ENCODE measurements at places on chromosomes 5 and 9. TPM values are rescaled to one million over a fixed set of nuclear protein-coding genes. Genes with fewer than 3 reads are reported as not detected.
A peak's percentile ranks its signal among the peaks of the same experiment; 100 is the strongest.

DNA sequence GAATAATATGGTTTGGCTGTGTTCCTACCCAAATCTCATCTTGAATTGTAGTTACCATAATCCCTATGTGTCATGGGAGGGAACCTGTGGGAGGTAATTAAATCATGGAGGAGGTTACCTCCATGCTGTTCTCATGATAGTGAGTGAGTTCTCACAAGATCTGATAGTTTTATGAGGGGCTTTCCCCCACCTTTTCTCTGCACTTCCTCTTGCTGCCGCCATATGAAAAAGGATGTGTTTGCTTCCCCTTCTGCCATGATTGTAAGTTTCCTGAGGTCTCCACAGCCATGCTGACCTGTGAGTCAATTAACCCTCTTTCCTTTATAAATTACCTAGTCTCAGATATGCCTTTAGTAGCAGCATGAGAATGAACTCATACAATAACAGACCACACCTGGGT is 63.7 kb upstream of the PRR16 start:
- DNase-seq, result no peak

The PCDHGB2 gene
- total RNA-seq, result 0.69 TPM

GRCh38 chr5:135189024-135189423 is 155.0 kb upstream of the PITX1 start:
- DNase-seq, result no peak

The PDE6A gene
- not detected for total RNA-seq

DNA sequence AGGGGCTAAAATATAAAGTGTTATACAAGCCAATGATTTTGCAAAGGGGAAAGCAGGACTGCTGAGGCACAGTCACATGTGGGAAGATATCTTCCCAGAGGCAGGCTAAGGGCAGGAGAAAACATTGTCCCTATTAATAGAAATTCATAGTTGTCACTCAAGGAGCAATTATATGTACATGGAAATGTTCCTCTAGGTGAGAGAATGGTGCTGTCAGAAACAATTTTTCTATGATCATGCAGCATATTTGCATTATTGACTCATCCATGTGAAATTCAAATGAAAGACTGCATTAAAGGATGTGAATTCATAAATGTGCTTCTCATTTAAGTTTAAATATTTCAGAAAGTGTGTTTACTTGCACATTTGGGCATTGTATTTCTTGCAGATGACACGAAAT is 775.9 kb upstream of the CDH9 start:
- no peak for DNase-seq

- no peak for DNase-seq
These were observed 32.7 kb downstream of the OSMR start for GRCh38 chr5:38878391-38879077.

DNA sequence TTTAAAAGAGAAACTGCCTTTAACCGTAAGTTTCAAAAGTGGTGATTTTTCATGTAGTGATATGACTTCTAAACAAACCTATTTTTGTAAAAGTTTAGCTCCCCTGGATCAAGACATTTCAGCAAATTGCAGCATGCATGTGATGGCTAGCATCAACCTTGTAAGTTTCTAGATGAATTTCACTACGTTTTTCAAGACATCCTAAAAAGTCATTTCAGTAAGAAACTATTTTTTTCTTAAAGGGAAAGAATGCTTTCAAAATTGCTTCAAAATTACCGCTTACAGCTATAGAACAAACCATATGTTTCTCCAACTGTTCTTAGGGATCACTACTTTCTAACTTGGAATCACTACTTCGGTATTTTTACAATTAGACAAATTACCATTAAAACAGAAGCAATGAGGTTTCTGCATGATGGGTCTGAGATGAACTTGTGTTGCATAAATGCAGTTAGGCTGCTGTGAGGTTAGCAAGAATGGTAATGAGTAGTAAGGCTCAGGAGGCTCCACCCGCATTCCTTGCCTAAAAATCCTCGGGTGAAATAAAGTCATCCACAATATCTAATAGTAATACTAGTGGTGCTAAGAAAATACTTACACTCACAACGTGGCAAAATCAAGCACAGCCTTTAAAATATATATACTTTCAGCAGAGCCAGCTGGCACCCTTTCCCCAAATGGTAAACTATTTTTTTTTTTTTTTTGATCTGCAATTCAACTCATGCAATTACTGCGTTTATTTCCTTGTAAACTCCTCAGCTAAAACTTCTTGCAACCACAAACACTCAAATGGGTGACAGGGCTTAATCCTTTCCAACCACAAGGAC is 53.8 kb downstream of the CDC14B start:
- no peak for DNase-seq

DNA sequence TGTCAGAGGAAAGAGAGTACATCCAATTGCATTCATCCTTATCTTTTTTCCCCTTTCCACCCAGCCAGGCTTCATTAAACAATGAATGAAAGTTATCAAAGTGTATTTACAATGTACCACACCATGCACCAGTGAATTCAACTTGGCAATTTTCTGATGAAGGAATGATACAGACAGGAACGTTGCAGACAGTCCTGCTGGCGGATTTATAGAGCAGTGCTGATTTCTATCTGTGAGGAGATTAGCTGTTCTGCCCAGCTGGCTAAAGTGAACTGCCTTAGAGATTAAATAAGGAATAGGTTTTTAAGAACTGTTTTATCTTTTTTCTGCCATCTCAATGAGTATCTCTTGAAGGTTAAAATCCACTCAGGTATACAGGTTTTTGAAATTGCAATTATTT is 403.9 kb downstream of the CDH18 start:
- DNase-seq, result no peak

The WDR31 gene
- total RNA-seq, result 0.43 TPM

- DNase-seq, result no peak
These were observed 616 bp upstream of the ENC1 start for GRCh38 chr5:74640954-74641734.

- peak; percentile 97 for DNase-seq
These were observed 128.5 kb upstream of the STC2 start for GRCh38 chr5:173456751-173457171.

- DNase-seq, result no peak
These were observed 227.2 kb downstream of the NSG2 start for GRCh38 chr5:174272671-174273070.

The CNTFR gene
- total RNA-seq, result not detected

DNA sequence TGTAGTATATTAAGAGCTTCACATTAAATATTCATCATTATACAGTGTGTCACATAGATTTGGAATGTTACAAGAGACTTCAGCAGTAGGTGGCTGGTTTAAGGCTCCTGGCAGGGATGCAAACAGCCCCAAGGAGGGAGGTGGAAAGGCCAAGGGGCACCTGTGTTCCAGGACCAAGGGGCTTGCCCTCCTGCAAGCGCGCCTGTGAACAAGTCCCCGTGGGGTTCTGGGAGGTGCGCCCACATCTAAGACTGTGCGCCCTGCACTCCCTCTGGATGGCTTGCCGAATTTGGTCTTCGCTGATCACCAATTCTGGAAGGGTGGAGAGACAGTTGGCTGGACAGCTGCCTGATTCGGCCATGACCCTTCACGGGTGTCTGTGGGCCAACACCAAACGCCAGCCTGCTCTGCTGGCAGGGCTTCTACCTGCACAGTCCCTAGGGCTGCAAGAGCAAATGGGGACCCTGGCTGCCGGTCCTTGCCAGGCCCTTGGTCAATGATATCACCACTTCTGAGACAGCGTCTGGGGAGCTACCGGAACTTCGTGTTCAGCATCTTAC is 12.1 kb upstream of the SLC25A51 start:
- no peak for DNase-seq

- DNase-seq, result peak; percentile 81
These were observed 9.8 kb upstream of the GNE start for GRCh38 chr9:36268007-36268427.

The EQTN gene
- total RNA-seq, result not detected

GRCh38 chr9:4048441-4048840 is 251.4 kb downstream of the GLIS3 start:
- peak; percentile 44 for DNase-seq

DNA sequence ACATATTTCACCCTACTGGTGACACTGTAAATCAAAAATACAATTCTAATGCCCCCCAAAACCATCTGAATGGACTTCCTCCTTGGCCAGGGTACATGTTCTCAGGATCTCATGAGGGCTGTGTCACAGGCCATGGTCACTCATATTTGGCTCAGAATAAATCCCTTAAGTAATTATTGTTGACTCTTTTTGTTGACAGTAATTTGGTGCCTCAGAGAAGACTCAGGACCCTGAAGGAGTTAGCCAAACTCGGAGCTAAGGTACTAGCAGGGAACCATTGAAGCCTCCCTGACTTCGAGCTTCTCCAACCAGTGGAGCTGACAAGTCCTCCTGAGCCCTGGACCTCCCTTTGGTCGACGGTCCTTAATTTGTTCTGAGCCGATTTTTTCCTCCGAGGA is 51.2 kb upstream of the SNAPC3 start:
- DNase-seq, result no peak

DNA sequence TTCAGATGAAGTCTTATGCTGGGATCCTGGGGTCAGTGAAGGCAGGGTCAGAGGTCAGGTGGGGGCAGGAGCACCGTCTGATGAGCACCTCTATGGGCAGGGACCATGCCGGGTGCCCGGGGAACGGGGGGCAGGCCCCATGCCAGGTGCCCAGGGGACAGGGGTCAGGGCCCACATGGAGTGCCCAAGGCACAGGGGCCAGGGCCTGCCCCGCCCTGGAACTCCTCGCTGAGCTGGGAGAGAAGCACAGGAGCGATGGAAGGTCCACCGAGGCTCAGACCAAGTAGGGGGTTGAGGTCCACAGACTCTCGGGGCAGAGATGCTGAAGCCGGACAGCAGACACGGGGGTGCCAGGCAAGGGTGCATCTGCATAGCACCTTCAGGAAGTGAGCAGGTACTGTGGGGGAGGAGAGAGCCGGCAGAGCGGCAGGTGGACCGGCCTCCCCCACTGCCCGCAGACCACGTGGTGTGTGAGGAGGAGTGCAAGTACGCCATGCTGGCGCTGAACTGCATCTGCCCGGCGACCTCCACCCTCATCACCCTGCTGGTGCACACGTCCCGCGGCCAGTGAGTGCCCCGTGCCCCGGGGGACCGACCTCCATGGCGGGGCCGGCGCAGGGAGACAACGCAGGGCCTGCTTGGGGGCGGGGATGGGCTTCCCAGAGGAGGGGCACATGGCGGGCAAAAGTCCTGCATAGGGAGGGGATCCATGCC is 67.7 kb downstream of the KCNT1 start:
- DNase-seq, result no peak

GRCh38 chr5:121853850-121854249 is 2.2 kb downstream of the FTMT start:
- no peak for DNase-seq

GRCh38 chr5:119049824-119050449 is 20.9 kb upstream of the DMXL1 start:
- peak; percentile 62 for DNase-seq

The SV2C gene
- total RNA-seq, result not detected

DNA sequence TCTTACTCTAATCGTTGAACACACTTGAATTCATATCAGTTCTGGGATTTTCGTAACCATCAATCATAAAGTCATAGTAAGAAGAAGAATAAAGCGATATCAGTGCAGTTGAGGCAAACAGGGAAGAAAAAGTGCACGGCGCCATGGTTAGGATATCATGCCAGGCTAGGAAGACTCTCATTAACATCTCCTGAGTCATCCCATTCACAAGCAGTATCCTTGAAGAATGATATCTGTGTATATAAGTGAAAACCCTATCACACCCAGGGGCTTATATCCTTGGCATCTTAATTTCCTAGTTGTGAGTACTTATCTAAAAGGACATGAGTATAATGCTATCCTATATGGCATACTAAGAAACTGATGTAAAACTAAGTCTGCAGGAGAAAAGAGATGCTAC is 38.6 kb downstream of the NFIB start:
- no peak for DNase-seq

The SPINK13 gene
- not detected for total RNA-seq

- no peak for DNase-seq
These were observed 31.9 kb upstream of the MIER3 start for GRCh38 chr5:56983593-56984361.

DNA sequence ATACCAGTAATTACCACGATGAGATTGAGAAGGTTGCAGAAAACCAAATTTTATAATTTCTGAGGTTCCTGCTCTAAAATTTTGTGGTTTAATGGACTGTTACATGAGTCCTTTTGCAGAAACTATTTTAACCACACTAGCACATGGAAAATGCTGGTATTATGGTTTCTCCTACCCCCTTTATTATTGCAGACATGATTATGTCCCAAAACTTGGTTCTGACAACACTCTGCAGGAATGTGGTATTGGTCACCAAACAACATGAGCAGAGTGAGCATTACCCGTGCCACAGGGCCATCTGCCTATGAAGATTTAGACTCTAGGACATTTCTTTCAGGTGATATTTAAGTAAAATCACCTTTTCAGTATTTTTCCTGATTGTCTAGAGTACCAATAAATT is 2.8 kb upstream of the ECM2 start:
- DNase-seq, result peak; percentile 4

DNA sequence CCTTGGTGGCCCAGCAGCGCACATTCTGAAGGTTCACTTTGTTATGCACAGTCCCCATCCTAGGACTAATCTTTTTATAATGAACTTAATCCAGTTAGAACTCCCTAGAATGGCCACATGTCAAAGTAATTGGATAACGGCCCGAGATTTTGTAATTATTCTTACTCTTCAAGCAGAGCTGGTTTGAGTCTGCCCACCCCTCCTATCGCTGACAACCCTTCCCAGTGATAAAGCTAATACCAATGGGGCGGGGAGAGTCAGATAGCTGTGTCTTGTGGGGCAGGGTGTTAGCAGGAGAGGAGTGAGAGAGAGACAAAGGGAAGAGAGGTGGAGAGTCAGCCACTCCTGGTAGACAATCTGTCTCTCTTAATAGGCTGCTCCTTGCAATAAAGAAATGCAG is 356.9 kb downstream of the SLIT3 start:
- DNase-seq, result no peak

DNA sequence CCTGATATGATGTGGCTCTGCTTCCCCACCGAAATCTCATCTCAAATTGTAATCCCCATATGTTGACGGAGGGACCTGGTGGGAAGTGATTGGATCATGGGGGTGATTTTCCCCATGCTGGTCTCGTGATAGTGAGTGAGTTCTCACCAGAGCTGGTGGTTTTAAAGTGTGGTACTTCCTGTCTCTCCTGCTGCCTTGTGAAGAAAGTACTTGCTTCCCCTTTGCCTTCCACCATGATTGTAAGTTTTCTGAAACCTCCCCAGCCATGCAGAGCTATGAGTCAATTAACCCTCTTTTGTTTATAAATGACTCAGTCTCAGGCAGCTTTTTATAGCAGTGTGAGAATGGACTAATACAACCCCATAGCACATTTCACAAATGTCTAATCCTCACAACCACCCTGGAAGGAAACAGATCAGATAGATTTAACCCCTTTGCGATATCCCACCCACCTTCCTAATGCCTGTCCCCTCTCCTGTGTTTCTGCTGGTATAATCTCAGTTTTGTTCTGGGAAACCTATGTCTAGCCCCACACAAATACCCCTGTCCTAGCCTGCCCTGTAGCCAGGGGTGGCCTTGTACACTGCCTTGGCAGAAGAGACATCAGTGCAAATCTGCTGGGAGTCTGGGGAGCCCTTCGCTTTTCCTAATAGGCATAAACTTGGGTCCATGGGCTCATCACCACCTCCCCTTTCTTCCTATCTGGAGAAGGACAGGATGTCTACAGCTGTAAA is 157.0 kb upstream of the RAI14 start:
- DNase-seq, result peak; percentile 89

GRCh38 chr9:8683496-8683895 is 883.9 kb upstream of the DMAC1 start:
- DNase-seq, result no peak

The PCDHA4 gene
- total RNA-seq, result 0.07 TPM

All from HT1080 (cell line).